SJCRH30 (cell line): ENCODE measurements at places on chromosomes 5 and 9. TPM values are rescaled to one million over a fixed set of nuclear protein-coding genes. Genes with fewer than 3 reads are reported as not detected.

DNA sequence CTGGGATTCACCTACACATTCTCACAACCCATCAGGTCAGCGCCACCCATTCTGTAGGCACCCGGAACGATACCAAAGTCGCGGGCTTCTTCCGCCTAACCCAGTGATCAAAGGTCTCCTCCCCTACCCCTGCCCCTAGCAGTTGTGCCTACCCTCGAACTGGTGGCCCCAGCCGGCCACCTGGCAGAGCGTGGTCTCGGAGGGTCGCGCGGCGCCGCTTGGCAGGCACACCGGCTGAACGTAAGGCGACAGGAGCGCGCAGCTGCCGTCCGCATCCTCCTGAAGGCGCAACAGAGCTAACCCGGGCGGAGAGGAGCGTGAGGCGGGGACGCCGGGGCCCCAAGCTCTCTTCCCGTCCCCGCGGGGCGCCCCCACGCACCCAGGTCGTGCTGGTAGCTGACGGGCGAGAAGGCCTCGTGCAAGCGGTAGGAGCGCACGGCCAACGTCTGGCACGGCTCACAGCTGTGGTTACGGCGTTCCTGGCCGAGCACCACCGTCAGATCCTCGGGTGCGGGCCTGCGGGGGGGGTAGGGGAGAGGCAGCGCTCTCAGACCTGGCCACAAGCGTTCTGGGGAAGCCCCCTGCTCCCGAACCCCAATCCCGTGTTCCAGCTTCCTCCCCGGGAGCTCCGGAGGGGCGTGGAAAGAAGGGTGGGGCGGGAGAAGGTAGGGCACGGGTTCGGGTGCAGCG is 2.8 kb upstream of the PFN3 start:
- no peak for DNase-seq

Gene ECSCR
- total RNA-seq, result 0.14 TPM in 1 of 2 replicates, not detected in the other

GRCh38 chr5:130965920-130966319 is 199.1 kb downstream of the HINT1 start:
- DNase-seq, result no peak

- DNase-seq, result no peak
These were observed 972.6 kb upstream of the SEMA6A start for GRCh38 chr5:117547192-117547591.

Gene FOXD4
- total RNA-seq, result 1.4 TPM in 2 replicates

DNA sequence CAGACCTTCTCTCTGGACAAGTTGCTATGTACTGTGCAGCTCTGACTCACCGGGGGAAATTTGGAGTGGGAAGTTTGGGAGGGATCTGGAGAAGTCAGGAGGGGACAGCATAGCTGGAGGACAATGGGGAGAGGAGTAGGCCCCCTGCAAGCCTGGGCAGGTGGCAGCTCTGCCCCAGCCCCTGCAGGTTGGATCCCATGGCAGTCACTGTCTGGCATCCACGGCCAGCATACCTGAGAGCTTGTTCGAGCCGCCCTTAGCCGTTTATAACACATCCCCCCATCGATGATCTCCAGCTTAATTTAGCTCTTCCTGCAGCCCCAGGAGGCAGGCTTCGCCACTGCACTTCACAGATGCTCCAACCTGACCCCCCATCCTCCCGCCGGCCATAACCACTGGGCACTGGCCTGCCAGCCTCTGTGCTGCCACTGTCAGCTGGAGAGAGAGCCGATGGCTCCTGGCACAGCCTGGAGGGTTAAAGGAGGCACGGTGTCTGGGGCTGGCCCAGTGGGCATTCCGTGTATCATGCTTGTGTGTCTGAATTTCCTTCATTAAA is 57.7 kb upstream of the RNU6ATAC start:
- DNase-seq, result no peak

- DNase-seq, result no peak
These were observed 1.9 kb downstream of the DMRT1 start for GRCh38 chr9:843427-843785.

Gene GLDC
- total RNA-seq, result not detected in 2 replicates

DNA sequence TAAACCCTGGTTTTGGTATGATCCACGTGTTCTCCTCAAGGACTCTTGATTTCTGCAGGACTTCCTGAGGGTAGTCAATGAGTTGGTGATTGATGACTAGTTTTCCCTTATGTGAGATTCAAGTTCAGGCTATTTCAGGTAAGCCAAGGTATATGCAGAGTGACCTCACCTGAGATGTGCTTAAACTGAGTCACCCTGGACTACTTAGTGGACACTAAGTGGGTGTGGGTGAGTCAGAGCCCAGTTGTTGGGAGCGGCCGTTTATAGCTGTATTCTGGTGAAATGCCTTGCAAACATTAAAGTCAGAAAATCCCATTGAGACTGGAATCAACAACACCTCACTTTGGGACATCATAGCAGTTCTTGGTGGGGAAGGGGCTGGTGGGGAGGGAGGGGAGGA is 62.9 kb downstream of the SLC28A3 start:
- DNase-seq, result no peak

- DNase-seq, result peak; percentile 27
These were observed 980 bp downstream of the CCNO start for GRCh38 chr5:55232271-55232984.

DNA sequence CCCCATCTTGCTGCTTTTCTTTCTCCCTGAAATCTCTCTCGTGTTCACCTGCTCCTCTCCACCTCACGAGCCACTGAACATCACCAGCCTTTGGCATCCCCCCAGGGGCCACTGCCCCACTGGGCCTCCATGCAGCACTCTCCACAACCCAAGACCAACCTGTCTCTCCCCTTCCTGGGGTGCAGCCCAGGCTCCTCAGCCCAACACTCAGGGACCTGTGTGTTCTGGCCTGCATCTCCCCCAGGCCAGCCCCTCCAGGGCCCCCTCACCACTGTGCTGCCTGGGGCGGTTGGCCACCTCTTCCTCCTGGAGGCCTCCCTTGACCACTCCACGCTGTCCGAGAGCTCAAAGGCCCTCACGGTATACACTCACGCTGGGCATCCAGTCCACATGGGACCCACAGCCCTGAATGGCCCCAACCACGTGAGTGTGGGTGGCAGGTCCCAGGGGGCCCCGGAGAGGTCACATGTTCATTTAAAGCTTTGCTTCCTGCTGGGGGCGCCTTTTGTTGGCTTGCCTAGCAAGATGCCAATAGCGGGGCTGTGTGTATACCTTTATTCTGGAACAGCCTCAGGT is 453 bp upstream of the DOK3 start:
- no peak for DNase-seq

Gene C5orf63
- total RNA-seq, result 6.8 and 8.4 TPM in 2 replicates

- DNase-seq, result peak; percentile 39
These were observed 128.6 kb upstream of the GRHPR start for GRCh38 chr9:37293664-37294524.

DNA sequence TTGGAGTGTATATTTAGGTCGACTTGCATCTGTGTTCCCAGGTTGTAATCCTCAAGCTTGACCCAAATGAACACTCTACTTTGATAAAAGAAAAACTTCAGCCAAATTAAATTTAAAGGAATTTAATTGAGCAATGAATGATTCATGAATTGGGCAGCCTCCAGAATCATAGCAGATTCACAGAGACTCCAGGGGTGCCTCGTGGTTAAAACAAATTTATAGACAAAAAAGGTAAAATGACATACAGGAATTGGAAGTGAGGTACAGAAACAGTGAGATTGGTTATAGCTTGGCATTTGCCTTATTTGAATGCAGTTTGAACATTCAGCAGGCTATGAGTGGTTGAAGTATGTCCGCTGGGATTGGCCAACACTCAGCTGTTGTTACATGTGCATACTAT is 21.6 kb upstream of the SPATA31D4 start:
- DNase-seq, result no peak

- no peak for DNase-seq
These were observed 20.5 kb downstream of the SPINK5 start for GRCh38 chr5:148084269-148084668.

Gene ST8SIA4
- total RNA-seq, result 0.73 and 0.91 TPM in 2 replicates

Gene OR2V1
- 0.10 TPM in 1 of 2 replicates, not detected in the other for total RNA-seq

Gene CNTLN
- 14.4 and 17.3 TPM in 2 replicates for total RNA-seq

DNA sequence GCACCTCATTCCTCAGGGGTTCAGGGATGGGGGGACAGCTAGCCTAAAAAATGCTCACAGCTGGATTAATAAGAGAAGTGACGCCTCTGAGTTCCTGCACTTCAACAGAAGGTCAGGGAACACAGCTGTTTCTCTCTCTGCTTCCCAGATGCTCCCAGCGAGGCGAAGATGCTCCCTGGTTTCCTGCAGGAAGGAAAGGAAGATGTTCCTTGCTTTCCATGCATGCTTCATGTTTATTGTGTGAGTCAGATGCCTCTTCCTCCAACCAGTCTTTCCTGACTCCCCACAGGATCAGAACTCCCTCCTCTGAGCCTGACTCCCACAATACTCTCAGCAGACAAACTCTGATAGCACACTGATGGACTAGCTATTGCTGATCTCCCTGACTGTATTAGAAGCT is 71.9 kb downstream of the MFAP3 start:
- no peak for DNase-seq

Gene PIK3R1
- 14.7 and 26.0 TPM in 2 replicates for total RNA-seq

DNA sequence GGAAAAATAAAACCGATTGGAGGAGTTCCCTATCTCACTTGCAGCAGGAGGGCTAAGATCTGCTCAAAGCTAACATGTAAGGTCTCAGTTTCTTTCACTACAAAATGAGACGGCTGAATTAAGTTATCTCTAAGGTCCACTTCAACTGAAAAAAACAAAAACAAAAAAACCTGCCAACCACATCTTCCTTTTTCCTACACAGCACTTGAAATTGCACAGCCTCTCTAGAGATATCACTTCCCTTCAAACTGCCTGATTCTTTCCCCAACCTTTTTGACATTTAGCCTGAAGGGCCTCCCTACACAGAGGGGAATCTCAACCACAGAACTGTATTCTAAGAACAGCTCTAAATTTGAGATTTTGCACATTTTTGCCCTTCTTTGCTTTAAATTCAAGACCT is 227.9 kb upstream of the TARS1 start:
- no peak for DNase-seq

DNA sequence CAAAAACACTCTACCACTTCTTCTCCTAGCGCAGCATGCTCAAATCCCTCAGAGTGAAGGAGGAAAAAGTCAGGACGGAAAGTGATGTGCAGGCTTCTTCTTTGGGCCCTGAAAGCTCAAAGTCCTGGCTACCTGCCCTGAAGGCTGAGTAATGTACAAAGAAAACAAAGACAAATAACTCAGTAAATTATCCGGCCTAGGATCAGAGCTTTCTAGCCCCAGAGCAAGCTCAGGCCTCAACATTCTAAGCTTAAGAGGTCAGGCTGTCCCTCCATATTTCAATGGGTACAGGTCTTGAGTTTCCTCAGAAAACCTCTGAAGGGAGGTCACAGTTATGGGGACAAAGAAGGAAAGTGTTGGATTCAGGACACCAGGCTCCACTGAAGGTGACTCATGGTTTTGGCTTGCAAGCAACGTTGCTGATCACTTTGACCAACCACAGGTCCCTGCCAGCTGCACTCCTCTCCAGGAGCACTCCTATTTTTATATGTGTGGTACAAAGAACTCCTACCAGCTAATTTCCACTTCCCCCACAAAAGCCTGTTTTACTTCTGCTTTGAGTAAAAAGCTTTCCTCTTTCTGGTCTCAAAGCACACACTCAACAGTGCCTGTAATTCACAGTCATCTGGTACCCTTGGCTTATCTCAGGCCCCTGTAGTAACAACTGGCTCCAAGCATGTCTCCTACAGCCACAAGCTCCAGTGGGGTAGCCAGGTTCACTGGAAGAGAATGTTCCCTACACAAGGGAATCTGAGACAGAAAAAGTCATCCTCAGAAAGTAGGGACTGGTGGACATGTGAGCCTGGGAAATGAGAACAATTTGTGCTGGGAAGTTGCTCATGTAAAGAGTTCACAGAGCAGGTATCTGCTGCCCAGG is 115.7 kb downstream of the UGCG start:
- DNase-seq, result peak; percentile 90

Gene PCA3
- 0.35 and 0.59 TPM in 2 replicates for total RNA-seq

DNA sequence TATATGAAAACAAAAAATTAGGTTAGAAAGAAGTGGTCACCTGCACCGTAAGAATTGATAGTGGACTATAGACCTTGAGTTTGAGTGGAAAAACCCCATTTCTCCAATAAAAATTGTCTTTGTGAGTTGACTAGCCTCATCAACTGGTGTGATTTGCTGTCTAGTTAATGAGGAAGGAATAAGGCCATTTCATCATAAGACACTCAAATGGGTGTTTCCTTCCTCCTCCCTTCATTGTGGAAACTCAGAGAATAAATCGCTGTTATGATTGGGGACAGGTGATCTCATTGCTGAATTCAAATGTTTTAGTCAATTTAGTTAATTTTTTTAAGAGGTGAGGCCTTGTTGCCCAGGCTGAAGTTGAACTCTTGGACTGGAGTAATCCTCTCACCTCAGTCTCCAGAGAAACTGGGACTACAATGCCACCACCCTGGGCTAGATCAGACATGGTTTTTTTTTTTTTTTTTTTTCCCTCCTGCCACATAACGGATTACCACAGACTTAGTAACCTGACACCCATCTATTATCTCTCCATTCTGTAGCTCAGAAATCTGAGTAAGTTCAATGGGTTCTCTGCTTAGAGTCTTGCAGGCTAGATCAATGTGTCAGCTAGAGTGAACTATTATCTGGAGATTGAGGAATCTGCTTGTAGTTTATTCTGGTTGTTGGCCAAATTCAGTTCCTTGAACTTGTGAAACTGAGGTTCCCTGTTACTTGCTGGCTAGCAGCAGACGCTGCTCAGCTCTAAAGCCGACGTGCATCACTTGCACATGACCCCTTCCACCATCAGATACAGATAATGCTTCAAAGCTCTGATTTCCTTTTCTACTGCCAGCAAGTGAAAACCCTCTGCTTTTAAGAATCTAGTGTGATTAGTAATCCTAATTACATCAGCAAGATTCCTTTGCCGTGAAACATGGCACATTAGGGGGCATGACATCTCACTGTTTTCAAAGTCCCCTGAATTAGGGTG is 663.8 kb upstream of the CDH9 start:
- DNase-seq, result no peak

Gene FAM174A
- 9.6 and 11.4 TPM in 2 replicates for total RNA-seq

DNA sequence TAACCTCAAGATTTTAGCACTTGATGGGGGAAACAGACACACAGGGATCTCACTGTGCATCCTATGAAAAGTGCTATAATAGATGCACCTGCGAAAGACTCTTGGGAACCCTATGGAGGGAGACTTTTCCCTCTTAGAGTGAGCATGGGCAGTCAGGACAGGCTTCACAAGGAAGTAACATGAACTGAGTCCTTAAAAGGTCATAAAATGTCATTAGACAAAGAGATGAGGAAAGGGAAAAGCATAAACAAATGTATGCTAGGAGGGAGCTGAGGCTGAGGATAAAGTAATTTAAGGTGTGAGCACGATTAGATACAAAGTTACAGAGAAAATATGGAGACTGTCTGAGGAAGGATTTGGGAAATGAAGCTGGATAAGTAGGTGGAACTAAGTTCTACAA is 60.6 kb upstream of the MIER3 start:
- DNase-seq, result no peak
